Gastroesophageal sphincter (tissue), 4 donors: ENCODE measurements at places on chromosomes 2 and 18. TPM values are rescaled to one million over a fixed set of nuclear protein-coding genes. Genes with fewer than 3 reads are reported as not detected.

- no peak for ATAC-seq
Observed at GRCh38 chr2:98759827-98760625, 29.1 kb upstream of the MGAT4A start.

DNA sequence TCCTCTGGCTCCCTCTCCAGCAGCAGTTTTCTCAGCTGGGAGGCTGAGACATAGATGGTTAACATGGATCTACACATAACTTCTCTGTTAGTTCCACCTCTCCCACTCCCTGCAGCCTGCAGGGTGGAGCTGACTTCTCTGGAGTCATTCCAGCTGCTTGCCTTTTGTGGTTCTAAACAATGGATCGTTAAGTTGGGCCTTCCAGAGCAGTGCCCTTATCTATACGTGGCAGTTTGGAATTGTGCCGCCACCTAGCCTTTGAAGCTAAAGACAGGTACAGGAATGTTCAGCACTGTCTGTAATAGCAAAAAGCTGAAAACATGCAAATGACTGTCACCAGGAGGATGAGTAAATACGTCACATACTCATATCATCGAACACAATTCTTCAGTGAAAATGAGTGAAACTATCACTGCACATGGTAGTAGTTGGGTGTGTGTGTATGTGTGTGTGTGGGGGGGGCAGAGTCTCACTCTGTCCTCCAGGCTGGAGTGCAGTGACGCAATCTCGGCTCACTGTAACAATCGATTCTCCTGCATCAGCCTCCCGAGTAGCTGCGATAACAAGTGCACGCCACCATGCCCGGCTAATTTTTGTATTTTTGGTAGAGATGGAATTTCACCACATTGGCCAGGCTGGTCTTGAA lies 50.3 kb downstream of the SH2D6 start:
- ATAC-seq, result no peak

- ATAC-seq, result no peak
Observed at GRCh38 chr2:153474876-153475435, 3.6 kb downstream of the RPRM start.

DNA sequence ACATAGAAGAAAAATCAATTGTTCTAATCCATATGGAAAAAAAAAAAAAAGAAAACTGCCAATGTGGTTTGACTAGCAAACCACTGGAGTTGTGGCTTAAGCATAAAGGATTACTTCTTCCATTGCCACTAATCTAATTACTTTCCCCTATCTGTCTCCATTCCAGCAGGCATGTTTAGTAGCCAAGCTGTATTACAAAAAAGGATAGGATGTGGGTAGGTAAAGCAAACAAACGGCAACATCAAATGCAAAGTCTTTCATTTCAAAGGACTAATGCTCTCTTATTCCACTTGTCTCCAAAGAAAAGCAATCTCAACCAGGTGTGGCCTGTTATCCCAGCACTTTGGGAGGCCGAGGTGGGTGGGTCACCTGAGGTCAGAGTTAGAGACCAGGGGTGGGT lies 36.5 kb downstream of the SLC8A1 start:
- no peak for ATAC-seq

RNF144A gene
- 9.2 TPM for total RNA-seq
